ENCODE measurements at places on chromosomes 6 and 20. TPM values are rescaled to one million over a fixed set of nuclear protein-coding genes. Genes with fewer than 3 reads are reported as not detected.

C6orf141 gene
- total RNA-seq: 8.2 TPM

NOTCH4 gene
- 7.3 TPM for total RNA-seq

FNDC11 gene
- not detected for total RNA-seq

- DNase-seq: peak; percentile 97
These were observed at the start of gene TRIM26 for GRCh38 chr6:30212865-30213666. Gene TRIM26 (minus strand): TSS chr6:30213406. CDS start chr6:30199103, 14,303 bp downstream.

DNA sequence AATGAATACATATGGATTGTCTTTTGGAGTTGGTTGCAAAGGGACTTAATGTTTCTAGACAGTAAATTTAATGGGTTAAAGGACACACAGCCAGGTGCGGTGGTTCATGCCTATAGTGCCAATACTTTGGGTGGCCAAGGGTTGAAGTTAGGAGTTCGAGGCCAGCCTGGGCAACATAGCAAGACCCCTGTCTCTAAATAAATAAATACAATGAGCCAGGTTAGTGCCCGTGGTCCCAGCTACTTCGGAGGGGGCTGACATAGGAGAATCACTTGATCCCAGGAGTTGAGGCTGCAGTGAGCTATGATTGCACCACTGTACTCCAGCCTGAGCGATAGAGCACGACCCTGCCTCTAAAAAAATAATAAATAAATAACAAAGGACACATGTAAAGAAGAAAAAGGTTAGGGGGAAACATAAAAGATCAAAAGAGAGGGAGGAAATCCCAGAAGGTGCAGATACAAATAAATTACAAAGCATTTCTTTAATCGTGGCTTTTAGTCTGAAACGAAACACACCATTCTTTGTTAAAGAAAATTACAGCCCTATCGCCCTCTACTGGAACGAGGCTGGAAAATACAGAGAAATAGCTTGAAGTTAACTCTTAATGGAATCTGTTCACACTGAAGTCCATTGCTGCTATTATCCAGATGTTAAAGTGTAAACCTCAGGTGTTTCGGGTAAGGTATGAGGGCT is 42.6 kb upstream of the SCML4 start:
- DNase-seq: no peak

- no peak for DNase-seq
These were observed 28.3 kb upstream of the GGTLC1 start for GRCh38 chr20:24016607-24017457.

DNA sequence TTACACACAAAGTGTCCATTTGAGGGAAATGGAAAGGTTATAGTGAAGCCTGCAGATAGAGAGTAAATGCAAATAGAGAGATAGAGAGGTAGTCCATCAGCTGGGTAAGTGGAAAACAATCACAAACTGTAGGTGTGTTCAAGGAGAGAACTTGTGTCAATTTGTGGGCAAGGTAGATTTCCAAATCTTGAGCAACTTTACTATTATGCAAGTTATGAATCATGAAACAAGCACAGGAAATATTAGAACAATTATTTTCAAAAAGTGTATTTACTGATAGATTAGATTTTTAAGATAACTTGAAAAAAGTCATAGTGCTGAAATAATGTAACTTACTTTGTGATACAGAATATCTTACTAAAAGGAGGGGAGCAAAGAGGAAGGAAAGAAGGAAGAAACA is 792.9 kb downstream of the EYS start:
- DNase-seq: no peak

GRCh38 chr6:156587751-156588301 is 189.4 kb upstream of the ARID1B start:
- DNase-seq: no peak

GRCh38 chr20:47795214-47795907 is 10.1 kb upstream of the SULF2 start:
- no peak for DNase-seq

DNA sequence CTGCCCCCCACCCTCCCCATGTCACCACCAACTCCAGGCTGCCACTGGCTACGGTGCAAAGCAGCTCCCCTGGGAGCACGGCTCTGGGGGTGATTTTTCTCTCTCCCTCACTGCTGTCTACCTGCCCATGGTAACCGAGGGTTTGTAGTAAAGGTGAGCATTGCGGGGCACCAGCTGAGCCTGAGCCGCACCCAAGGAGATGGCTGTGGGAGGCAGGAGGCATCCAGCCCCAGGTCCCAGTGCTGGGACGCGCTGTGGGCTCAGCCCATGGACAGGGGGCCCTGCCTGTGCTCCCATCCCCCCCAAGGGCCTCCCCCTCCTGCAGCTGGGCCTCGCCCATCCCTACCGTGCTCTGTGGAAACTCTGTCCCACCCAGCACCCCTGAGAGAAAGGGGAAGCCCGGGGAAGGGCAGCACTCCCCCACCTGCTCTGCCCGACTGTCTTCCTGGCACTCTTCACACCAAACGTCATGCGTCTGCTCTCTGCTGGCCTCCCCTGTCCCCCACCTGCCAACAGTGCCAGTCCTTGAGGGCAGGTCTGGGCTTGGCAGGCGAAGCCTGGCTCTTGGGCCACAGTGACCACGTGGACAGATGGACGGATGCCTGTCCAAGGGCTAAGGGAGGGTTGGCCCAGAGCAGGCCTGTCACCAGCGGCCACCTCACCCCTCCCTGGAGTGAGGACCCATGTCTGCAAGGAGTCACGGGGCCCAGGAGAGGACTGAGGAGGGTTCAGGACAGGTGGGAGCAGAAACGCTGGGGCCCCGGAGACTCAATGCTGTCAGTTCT is 3.8 kb upstream of the CHRNA4 start:
- DNase-seq: no peak

GRCh38 chr20:1718604-1719384 is 61.2 kb upstream of the SIRPG start:
- DNase-seq: no peak
